ENCODE measurements at places on chromosomes 2 and 18.

DNA sequence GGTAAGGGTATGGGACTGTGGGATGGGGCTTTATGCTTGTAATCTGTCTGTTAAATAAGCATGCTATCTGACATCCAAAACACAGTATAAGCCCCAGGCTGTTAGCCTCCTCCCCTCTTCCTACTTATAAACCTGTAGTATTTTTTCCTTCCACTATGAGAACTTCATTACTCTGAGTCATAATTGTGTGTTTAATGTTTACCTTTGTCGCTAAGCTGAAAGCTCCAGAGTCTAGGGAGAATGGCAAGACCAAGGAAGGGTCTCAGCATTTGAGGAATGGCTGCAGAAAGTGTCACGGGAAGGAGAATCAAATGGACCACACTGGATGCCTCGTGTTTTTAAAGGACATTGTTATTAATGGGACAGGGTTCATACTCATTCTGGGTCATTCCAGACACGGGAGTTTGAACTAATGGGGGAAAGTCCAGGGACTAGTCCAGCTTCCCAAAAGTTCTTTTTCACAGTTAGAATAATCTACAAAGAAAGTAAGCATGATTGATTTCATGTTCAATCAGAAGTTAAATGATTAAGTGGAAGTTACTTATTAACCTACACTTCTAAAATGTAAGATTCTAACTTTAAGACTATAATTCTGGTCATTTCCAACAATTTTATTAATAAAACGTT is 292.2 kb downstream of the AFF3 start:
- no peak overlapping the region for H3K4me3 ChIP-seq
- H3K27me3 ChIP-seq: no peaks in the 10 kb centered on the region
- no peak overlapping the region for H3K27ac ChIP-seq
- H3K4me1 ChIP-seq: no peaks in the 10 kb centered on the region
- DNase-seq: no peak

DNA sequence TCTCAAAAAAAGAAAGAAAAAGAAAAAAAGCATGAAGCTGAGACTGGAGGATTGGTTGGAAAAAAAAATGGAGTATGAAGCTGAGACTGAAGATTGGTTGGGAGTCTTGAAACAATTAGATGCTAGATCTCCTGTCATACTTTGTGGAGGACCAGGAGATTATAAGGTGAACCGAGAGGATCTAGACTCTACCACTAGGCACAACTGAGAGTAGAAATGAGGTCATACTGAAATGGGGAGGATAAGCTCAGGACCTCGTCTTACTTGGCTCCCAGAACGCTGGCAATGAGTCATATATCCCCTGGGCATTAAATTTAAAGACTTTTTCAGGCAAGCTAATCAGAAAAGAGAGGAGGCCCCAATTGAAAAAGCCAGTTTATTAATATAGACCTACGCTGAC is 3.3 kb upstream of the ORC2 start:
- no peak for DNase-seq
- H3K27ac ChIP-seq: no peak overlapping the region
- H3K27me3 ChIP-seq: no peaks in the 10 kb centered on the region
- H3K36me3 ChIP-seq: peaks cover 7% of the 10 kb centered on the region

DNA sequence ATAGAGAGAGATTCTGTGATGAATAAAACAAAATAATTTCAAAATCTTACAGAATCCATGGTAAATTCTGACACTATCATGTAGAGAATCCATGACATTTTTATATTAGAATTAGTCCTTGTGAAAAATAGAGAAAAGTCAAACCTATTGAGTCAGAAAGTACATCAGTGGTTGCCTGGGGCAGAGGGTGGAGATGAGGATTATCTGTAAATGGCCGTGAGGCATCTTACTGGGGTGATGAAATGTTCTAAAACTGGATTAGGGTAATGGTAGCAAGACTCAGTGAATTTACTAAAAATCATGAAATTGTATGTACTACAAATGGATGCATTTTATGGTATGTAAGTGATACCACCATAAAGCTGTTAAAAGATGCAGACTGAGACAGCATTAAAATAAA is 323.1 kb downstream of the SLC8A1 start:
- no peak for DNase-seq
- no peak overlapping the region for H3K27ac ChIP-seq
- H3K36me3 ChIP-seq: peaks cover 12% of the 10 kb centered on the region
- H3K4me3 ChIP-seq: no peak overlapping the region

DNA sequence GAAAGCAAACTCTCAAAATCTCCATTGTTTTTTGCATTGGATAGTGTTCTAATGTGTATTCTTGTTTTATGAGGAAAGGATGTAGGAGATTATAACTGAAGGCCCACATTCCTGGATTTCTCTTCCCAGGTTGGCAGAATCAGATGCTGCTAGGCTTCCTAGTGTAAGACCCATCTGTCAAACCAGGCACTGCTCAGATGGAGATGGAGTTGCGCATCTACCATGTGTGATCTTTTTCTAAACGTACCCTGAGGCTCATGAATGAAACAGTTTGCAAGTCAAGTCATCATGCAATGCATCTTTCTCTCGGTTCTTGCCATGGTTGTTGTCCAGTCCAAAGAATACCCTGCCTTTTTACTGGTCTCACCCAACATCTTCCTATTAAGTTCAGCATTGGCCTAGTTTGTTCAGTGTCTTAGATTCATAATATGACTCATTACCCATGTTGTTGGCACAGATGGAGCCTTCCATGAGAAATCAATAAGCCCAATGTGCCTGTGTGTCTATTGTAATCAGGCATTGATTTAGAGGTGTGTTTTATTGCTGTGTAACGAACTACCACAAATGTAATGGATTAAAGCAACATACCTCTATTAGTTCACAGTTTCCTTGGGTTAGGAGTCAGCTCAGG is 127.4 kb downstream of the NYAP2 start:
- H3K36me3 ChIP-seq: no peaks in the 10 kb centered on the region
- no peaks in the 10 kb centered on the region for H3K4me1 ChIP-seq
- H3K27ac ChIP-seq: no peak overlapping the region
- H3K4me3 ChIP-seq: no peak overlapping the region

DNA sequence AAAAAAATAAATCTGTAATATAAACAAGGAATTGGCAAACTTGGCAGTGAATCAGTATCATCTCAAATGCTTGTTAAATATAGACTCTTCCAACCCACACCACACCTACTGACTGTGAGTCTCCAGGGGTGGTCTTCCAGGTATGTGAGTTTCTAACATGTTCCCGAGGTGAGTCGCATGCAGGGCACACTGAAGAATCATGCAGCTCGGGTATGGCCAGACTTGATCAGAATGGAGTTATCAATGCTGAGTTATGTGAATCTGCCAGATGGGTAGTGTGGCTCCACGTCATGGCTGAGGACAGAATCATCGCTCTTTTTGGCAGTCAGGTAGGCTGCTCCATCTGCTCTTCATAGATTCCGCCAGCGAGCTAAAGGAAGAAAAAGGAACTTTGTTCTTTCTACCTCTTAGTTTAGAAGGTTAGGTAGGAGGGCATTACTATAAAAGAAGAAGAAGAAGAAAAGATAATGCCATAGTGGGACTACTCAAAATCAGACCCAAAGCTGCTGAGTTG is 1279.7 kb upstream of the ZEB2 start:
- no peak overlapping the region for H3K27ac ChIP-seq
- no peaks in the 10 kb centered on the region for H3K27me3 ChIP-seq
- H3K36me3 ChIP-seq: no peaks in the 10 kb centered on the region
- H3K4me1 ChIP-seq: no peaks in the 10 kb centered on the region
- H3K4me3 ChIP-seq: no peak overlapping the region

DNA sequence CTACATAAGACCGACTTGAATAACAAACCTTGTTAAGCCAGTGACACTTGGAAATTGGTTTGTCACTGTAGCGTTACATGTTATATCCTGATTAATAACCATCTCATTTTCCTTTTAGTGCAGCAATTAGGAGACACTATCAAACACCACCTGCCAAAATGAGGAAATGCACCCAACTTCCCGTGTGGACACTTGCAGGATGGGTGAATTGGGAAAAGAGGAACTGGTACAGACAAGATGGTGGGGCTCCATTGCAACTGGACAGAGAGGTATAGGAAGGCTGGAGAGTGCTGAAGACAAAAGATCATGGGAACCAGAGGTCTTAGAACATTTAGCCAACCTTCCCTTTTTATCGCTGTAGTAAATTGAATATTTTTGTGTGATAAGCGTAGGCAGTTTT is 816.3 kb upstream of the HS6ST1 start:
- no peak overlapping the region for H3K27ac ChIP-seq
- no peaks in the 10 kb centered on the region for H3K36me3 ChIP-seq
- no peak for DNase-seq
- H3K4me1 ChIP-seq: no peaks in the 10 kb centered on the region

DNA sequence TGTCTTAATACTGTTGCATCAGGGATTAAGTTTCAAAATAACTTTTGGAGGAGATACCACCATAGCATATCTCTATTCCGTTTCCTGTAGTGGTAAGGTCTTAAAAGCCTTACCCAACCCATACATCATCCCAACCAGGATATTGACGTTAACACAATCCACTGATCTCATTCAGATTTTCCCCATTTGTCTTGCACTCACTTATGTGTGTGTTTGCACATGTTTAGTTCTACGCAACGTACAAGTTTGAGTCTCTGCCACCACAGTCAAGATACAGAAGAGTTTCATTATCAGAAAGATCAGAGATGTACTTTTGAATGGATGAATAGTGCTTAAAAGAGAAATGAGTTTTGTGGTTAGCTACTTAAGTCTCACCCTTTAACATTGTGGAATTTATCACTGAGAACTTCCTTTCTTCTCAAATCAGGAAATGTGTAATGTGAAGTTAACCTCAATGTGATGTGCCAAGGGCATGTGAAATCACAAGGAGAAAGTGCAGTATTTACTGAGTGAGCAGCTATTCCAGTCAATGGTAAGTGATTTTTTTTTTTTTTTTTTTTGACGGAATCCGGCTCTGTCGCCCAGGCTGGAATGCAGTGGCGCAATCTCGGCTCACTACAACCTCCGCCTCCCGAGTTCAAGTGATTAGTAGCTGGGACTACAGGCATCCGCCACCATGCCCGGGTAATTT is 69.2 kb upstream of the EPHA4 start:
- H3K27ac ChIP-seq: no peak overlapping the region
- H3K27me3 ChIP-seq: no peaks in the 10 kb centered on the region
- H3K36me3 ChIP-seq: no peaks in the 10 kb centered on the region
- no peak overlapping the region for H3K4me3 ChIP-seq
- no peaks in the 10 kb centered on the region for H3K4me1 ChIP-seq
- DNase-seq: no peak
